ENCODE measurements at places on chromosomes 1 and 21.

- no peak for DNase-seq
These were observed 42.7 kb downstream of the ATP5PF start for GRCh38 chr21:25691976-25692375.

GRCh38 chr1:78432016-78432415, 58.8 kb upstream of the PTGFR start:
- no peak for DNase-seq

DNA sequence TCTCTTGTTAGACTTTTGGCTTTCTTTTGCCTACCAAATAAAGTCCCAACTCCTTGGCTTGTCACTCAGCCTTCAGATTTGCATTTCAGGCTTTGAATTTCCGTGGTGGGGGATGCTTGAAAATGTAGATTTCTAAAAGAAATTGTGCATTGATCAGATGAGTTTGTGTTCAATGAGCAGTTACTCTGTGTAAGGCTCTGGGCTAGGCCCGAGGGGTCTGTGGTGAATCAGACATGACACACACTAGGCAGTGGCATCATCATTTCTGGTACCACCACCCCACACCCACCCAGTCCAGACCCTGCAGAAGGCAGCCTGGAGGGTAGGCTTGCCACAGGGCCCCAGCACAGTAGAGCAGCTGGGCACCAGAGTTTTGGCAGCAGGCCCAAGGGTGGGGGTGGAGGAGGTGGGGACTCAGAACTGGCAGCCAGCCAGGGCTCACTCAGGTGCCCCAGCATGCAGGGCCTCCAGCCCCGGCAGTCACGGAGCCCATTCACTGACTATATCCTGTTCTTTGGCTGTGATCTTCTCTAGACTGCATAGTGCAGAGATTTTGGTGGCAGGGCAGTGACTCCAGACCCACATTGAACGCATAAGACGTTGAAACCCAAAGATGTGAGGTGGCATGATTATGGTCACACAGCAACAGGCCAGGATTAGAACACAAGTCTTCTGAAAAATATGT, 97.2 kb upstream of the ARTN start:
- peak; percentile 82 for DNase-seq

GRCh38 chr1:16231331-16232315, 5.4 kb downstream of the CPLANE2 start:
- DNase-seq, result no peak

- no peak for DNase-seq
These were observed 4.2 kb downstream of the UBR4 start for GRCh38 chr1:19205845-19206244.

DNA sequence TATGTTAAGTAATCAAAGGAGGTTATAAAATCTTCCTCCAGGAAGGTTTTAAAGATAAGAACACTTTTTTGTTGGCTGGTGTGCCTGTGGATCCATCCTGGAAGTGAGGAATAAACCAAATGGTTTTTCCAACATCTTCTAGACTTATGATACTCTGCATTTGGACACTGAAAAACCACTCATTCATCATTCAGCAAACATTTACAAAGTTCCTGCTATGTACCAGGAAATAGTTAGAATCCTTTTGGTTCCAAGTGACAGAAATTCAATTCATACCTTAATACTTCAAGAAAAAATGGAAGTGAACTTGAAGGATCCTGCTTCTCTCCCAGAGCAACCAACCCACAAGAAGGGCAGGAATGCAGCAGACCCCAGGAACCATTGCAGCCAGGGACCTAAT, 39.6 kb upstream of the PIGC start:
- DNase-seq, result no peak

DNA sequence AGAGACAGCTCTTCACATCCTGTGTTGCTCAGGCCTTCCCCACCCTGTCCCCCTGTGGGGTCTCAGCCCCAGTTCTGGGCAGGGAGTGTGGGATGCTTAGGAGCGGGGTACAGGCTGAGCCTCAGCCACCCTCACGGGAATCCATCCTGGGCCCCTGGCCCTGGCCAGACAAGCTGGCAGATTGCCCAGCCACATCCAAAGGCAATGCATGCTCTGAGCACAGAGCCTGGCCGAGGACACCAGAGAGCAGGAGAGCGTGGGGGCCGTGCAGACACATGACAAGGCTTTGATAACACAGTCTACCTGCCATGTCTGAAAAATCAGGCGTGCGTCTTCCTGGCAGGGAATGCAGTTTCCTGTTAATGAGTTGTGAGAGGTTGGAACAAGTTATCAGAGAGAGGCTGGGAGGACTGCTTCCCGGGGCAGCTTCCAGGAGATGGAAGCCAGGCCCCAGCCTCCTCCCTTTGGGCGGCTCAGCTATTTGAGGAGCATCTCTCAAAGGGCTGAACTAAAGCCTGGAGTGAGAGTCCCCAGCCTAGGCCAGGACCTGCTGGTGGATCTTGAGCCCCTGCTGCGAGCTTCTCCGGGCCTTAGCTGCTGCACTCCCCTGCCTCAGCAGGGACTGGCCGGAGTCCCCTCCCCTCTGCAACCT, 72.2 kb upstream of the SELENON start:
- no peak for DNase-seq

DNA sequence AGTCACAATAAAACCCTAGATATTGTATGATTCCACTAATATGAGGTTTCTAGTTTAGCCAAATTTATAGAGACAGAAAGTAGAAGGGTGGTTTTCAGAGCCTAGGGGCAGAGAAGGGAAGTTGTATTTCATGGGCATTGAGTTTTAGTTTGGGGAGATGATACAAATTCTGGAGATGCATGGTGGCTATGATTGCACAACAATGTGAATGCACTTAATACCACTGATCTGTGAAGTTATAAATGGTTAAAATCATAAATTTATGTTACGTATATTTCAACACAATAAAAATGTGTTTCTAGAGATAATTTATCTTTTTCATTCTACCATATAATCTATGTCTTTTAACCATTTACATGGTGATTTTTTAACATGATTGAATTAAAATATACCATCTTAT, 779.3 kb upstream of the BRINP3 start:
- no peak for DNase-seq

DNA sequence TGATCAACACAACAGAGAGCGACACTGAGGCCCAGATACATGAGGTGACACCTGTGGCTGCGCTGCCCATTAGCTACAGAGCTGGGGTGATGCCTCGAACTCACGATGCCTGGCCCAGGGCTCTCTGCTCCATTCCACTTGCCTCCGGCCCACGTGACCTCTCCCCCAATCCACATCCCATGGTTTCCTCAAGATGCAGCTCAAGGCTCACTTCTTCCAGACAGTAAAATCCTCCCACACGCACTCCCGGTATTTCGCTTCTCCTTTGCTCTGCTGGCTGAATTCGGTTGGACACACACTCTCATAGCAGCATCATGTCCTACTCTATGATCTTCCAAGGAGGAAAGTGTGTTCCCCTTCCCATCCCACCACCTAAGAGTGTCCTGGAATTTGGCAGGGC, 672.5 kb downstream of the KIF26B start:
- DNase-seq, result no peak

GRCh38 chr1:202648605-202649226, 61.5 kb downstream of the SYT2 start:
- no peak for DNase-seq

GRCh38 chr1:109499661-109500536, 6.0 kb downstream of the CYB561D1 start:
- DNase-seq, result peak; percentile 61

DNA sequence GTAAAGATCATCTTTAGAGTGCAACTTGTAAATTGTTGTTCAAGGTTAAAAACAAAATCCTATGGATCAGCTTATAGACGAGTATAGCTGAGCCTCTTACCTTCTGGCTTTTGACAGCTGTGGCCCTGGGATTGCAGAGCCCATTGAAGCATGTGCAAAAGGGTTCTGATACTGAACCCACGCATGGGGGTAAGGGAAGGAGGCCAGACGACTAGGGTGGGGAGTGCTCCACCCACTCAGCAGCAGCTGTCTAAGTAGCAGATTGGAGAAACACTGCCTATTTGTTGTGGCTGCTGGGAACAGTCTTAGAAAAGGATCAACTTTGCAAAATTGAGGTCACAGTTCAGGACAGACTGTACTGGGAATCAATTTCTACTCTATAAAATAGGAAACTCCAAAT, 16.1 kb downstream of the CD101 start:
- DNase-seq, result no peak

- no peak for DNase-seq
These were observed 7.3 kb upstream of the GIPC2 start for GRCh38 chr1:78038491-78038939.

- DNase-seq, result no peak
These were observed 206.6 kb downstream of the DSCAM start for GRCh38 chr21:40640266-40640789.

GRCh38 chr1:19894218-19894617, 12.0 kb downstream of the OTUD3 start:
- DNase-seq, result no peak

GRCh38 chr1:228184152-228184551, 18.5 kb downstream of the IBA57 start:
- DNase-seq, result no peak
